ENCODE measurements at places on chromosomes 11 and 22.
A peak's percentile ranks its signal among the peaks of the same experiment; 100 is the strongest.

DNA sequence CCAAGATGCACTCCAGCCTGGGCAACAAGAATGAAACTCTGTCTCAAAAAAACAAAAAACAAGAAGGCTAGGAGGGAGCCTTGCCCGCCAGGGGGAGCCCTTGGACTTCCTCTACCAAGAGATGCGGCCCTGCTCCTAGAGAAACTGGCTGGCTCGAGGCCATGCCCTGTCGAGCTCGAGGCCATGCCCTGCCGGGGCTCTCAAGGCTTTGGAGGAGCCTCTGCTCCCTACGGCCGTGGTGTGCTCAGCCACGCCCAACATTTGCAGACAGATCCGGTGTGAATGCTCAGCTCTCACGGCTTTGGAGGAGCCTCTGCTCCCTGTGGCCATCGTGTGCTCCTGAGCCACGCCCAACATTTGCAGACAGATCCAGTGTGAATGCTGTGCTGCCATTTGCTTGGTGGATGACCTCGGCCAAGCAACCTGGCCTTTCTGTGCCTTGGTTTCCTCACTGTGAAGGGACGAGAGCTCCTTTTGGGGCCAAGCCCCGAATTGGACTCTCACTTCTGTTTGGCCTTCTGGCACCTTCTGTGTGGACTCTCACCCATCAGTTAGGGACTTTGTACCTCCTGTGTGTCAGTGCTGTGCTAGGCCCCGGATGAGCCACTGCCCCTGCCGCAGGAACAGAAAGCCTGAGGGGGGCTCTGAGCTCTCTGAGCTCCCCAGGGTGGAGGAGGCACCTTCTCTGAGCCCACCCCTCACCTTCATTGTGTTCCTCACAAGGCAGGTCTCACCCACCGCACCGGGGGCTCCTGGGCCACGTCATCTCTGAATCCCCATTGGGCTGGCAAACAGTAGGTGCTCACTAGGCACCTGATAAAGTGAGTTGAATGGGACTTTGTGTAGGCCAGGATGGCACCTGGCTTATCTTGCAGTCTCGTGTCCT is 14.1 kb downstream of the C11orf24 start:
- peak; percentile 60 for DNase-seq

DNA sequence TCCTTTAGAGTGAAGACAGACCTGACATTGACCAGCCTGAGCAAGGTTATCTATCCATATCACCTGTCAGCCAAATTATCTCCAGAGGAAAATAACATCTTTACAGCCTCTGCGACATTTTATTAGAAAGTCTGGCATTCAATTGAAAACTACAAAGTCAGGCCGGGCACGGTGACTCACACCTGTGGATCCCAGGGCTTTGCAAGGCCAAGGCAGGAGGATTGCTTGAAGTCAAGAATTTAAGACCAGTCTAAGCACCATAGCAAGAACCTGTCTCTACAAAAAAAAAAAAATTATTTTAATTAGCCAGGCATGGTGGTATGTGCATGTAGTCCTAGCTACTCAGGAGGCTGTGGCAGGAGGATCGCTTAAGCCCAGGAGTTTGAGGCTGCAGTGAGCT is 141.6 kb downstream of the RCN1 start:
- DNase-seq, result no peak

GRCh38 chr22:49726701-49727101 is 101.0 kb downstream of the BRD1 start:
- no peak for DNase-seq

DNA sequence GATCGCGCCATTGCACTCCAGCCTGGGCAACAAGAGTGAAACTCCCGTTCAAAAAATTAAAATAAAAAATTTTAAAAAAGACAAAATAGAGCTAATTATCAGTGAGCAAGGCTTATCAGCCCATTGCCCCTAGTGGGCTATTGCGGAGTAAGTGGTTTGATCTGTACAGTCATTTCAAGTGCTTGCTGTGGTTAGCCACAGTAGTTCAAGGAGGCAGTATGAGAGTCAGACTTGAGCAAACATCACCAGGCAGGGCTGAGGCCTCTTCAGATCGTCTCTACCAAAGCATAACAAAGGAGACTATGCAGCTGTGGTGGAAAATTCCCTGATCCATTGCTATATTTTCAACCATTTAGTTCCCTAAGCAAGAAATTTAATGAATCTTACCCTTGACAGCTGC is 4.3 kb upstream of the SBF2 start:
- DNase-seq, result peak; percentile 76

GRCh38 chr11:6576471-6577373 is 26.7 kb downstream of the RRP8 start:
- DNase-seq, result peak; percentile 40

DNA sequence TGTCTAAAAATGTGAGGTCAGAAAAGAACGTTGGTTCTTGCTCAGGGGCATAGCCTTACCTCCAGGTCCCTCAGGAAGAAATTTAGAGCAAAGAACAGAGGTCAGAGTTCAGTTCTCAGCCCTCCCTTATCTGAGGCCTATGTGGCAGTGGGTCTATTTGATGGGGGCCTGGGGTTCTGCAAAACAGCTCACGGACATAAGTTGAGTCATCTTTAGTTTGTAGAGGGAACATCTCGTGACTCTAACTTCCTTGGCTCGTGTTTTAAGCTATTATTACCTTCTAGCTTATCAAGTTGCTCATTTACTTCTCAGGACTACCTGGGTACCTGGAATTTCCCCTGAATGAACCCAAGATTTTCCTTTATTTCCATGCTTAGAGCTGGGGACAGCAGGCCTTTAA is 91.3 kb upstream of the AMOTL1 start:
- no peak for DNase-seq

DNA sequence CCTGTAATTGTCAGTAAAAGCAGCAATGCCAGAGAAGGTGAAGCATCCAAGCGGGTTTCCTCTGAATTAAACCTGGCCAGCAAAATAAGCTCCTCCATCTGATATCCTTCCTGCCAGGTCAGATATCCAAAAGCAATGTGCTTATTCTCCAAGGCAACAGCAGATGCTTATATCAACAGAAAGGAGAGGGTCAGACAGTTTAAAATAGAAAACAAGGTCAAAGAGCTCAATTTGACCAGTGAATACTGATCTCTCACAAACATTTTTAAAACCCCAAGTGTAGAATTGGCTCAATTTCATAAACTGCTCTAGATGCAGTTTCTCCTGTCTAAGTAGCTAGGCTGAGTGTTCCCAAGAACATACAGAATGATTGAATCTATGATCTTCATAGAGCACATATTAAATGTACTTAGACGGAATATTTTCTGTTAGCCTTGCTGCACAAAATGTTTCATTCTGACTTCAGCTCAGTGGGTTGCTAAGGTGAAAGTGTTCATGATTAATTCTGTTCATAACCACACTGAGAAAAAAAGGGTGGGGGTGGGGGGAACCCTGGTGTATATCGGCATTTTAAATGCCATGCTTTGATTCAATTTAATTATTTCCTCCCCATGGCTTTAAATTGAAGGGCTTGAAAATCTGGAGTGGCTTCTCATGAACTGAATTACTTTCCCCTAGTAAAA is 174.2 kb upstream of the ARHGAP20 start:
- no peak for DNase-seq

DNA sequence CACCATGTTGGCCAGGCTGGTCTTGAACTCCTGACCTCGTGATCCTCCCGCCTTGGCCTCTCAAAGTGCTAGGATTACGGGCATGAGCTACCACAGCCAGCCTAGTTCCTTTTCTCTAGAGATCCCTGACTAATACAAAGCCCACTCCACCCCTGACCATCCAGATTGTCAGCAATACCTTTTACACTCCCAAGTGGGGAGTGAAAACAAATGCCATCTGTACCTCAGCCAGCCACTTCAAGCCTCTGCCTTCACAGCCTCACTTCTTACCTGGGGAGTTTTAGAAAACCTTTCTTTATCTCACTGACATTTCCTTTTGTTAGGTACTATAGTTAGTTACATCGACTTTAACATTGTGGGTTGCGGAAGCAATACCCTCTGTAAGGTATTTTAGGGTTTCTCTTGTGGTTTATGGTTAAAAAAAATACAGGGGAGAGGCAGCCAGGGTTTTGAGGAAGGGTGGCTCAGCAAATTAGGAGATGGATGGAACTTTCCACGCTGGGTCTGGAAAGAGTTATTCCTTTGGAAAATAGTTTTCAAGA is 8.9 kb downstream of the TOM1 start:
- no peak for DNase-seq

- DNase-seq, result no peak
Observed at GRCh38 chr22:30662040-30662439, 5.6 kb downstream of the DUSP18 start.

DNA sequence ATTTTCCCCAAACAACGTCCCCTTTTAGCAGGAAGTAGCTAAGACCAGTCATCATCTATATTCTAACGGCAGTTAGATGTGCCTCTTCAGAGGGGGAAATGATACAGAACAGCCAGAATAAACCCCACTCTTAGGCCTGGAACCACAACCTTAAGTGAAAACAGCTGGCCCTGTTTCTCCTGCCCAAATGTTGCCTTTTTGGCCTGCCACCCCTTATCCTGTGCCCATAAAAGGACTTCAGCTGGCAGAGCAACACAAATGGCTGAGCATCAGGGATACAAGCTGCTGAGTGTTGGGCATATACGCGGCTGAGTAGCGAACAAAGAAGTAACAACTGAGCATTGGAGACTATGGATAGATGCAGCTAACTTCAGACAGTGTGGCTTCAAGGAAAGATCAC is 1491.4 kb downstream of the LRRC4C start:
- DNase-seq, result no peak

DNA sequence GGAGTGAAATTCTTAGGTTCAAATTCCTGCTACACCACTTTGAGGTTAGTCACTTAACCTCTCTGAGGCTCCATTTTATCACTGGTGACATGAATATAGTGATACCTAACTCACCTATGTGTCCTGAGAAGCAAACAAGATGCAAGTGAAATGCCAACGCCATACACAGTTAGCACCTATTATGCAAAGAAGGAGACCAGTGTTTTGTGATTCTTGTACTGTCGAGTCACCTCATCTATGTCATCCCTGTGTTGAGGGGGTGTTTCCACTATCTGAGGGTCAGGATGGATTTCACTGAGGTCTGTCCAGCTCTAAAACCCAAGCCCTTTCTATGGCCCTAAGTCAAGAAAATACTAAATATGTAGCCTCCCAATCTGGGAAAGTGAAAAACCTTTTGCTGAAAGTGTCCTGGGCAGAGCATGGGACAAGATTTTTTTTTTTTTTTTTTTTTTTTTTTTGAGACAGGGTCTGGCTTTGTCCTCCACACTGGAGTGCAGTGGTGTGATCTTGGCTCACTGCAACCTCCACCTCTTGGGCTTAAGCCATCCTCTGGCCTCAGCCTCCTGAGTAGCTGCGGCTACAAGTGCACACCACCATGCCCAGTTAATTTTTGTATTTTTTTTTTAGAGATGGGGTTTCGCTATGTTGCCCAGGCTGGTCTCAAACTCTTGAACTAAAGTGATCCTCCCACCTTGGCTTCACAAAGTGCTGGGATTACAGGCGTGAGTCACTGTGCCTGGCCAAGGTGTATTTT is 5.0 kb upstream of the MCM5 start:
- DNase-seq, result no peak

GRCh38 chr11:118415062-118415738 is 13.8 kb downstream of the ATP5MG start:
- no peak for DNase-seq

- DNase-seq, result no peak
Observed at GRCh38 chr11:60880643-60881282, 13.4 kb downstream of the ZP1 start.

DNA sequence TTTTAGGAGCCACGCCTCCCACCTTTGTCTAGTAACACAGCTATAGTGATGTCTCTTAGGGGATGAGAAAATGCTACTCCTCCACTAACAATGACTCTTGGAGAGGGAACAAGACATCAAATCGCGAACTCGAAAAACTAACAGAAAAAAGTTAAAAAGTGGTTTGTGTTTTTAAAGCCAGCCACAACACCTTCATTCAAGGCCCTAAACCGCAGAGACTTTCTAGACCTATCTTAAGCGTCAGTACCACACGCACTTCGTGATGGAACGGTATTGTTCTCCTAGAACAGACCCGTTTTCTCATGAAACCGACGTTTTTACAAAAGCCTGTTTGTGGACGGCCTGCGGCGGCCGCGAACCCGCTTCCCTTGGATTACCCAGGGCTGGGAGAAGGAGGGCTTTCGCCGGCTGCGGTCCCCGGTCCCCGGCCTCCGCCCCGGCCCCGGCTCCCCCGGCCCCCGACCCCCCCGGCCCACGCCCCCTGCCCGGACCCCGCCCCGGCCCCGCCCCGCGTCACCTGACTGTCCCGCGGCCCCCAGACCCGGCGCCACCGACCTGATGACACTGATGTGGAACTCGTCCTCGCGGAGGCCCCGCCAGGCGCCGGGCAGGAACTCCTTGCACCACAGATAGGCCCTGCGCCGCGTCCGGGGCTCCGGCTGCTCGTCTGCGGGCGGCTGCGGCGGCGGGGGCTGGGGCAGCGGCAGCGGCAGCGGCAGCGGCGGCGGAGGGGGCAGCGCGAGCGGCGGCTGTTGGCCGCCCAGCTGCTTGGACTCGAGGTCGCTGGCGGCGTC is 718 bp downstream of the CHKA start:
- no peak for DNase-seq

DNA sequence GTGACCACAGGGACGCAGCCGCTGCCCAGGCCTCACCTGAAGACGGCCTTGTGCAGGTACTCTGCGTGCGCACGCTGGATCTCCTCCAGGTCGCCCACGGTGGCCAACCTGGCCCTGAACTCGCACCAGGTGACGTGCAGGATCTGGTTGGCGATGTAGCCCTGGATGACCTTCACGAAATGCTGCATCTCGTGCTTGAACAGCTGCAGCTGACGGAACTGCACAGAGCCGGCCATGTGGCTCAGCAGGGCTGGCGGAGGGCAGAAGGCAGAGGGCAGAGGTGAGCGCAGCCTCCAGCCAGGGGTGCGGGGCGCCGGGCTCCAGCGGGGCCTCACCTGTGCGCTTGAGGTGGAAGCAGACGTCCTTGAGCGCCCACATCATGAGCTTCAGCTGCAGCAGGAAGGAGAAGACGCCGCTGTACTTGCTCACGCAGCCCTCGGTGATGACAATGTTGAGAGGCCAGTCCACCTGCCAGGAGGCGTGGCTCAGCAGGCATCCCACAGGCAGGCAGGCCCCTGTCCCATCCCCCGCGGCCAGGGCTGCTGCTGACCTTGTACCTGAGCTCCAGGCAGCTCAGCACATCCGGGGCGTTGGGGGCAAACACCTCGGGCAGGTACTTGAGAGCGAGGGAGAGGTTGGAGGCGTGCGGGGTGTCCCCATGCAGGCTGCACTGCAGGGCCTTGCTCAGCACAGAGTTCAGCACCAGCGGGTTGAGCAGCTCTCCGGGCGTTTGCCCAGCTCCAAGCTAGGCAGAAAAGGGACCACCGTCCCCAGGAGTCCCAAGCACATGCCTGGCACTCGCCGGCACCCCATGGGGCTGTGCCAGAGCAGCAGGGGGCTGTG is 17.6 kb downstream of the SELENOO start:
- DNase-seq, result no peak

GRCh38 chr11:114061048-114061680 is 1.7 kb downstream of the ZBTB16 start:
- DNase-seq, result no peak

GRCh38 chr22:17114173-17114897 is 6.8 kb downstream of the TMEM121B start:
- no peak for DNase-seq

GRCh38 chr11:117961896-117962295 is 24.3 kb upstream of the IL10RA start:
- no peak for DNase-seq

All from HS-5 (cell line).